H9 (cell line): ENCODE measurements at places on chromosomes 5 and 9. TPM values are rescaled to one million over a fixed set of nuclear protein-coding genes. Genes with fewer than 3 reads are reported as not detected.

The MLANA gene
- total RNA-seq: not detected in 2 replicates

GRCh38 chr5:159049844-159050315 is 49.8 kb downstream of the EBF1 start:
- H3K36me3 ChIP-seq: no peaks in the 10 kb centered on the region
- H3K27me3 ChIP-seq: peaks cover 30% of the 10 kb centered on the region; the same call in 1 of the 2 replicates
- H3K4me3 ChIP-seq: no peak overlapping the region
- H3K4me1 ChIP-seq: no peaks in the 10 kb centered on the region
- H3K27ac ChIP-seq: no peak overlapping the region
- no peak for DNase-seq

DNA sequence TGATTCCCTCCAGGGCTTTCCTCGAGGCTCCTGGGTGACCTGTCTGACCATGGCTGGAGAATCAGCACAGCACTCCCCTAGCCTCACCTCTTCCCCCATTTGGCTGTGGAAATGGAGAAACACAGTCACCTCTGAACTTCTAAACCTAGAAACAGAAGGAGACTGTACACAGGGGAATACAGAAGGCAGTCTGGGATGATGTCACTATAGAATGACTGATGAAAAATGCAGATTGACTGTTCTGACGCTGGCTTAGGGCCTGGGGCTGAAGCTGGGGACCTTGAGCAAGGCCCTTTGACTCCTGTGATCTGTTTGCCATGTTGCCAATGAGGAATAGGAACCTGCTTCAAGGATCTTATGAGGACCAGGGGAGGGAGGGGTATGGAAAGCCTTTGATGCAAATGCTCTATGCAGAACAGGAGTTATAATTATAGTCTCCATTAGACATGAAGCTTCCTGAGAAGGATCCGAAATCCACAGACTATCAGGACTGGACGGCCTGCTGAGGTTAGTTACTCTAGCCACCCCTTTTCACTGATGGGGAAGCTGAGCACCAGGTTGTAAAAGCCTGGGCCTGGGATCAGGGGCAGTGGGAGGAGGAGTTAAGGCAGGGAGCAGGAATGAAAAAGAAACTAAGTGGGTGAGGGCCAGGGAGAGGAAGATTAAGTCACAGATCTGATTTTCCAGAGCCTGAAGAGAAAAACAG is 24.4 kb upstream of the ANXA6 start:
- H3K4me1 ChIP-seq: peaks cover 3% of the 10 kb centered on the region; the same call in 1 of the 2 replicates
- no peak for DNase-seq
- no peak overlapping the region for H3K4me3 ChIP-seq

GRCh38 chr5:151895660-151896030 is 29.0 kb downstream of the GLRA1 start:
- H3K27ac ChIP-seq: no peak overlapping the region
- H3K4me3 ChIP-seq: no peak overlapping the region
